ENCODE measurements at places on chromosomes 11 and 22.

GRCh38 chr11:14537134-14537599 is 17.0 kb upstream of the PSMA1 start:
- DNase-seq: no peak

DNA sequence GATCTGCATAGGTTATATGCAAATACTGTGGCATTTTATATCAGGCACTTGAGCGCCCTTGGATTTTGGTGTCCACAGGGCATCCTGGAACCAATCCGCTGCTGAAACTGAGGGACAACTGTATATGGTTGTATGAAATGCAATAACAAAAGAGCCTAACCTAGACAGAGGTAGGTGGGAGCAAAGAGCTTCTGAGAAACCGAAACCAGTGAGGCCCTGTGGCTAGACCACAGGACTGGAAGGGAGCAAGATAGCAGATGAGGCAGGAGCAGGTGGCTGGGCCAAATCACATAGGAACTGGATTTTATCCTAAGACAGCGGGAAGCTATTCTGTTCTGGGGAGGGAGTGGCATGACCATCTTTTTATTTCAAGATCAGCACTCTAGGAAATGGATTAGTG is 30.1 kb downstream of the RCN1 start:
- DNase-seq: no peak

- no peak for DNase-seq
Measured at GRCh38 chr22:31569126-31569525, 72.8 kb downstream of the SFI1 start.

DNA sequence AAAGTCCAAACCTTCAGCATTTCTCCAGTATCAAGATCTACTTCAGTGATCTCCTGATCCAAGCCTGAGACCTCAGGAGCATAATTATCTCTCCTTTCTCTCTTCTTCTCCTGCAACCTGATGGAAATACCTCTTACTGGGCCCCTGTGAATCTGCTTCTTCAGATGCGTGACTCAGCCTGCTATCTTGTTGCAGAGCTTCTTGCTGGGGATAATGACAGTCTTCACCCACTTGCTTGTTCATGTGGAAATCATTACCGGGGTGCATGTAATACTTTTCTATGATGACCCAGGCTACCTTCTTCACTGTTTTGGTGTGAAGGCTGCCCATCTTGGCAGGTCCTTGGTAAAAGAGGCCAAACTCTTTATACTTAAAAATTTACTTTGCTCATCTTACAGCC is 140.0 kb upstream of the POU2AF2 start:
- DNase-seq: no peak

- DNase-seq: no peak
Measured at GRCh38 chr22:36413022-36413775, 25.4 kb upstream of the MYH9 start.

DNA sequence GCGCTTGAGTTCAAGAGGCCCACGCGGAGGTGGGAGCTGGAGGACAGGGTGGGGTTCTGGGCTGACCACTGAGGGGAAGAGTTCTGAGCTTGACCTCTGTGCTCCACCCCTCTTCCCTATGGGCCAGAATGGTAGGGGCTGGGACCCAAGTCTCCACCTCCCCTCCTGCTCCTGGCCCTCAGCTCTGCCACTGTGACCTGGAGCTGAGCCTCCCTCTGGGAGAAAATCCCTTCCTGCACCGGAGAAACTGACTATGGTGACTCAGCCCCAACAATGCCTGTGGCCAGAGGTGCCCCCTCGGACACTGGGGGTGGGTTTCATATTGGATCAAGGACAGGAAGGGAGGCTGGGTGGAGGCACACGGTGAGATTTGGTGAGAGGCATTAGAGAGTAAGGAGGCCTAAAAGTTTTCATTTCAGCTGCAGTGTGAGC is 23.0 kb downstream of the RELT start:
- DNase-seq: no peak

DNA sequence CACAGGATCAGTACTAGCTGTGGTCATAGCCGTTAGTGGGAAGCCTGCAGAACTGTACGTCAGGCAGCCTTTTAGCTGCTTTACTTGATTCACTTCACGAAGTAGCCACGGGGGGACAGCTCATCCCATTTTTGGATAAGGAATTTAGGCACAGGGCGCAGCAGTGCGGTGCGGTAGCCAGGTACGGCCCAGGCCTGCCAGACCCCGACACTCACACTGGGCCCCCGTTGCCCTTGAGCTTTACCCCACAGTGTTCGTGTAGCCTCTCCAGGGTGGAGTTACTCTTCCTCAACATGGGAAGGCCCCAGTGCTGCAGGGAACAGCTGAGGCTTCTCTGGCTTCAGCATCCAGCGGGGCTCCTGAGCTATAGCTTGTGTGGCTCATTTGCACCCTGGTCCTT is 59.4 kb downstream of the SBF1 start:
- no peak for DNase-seq

DNA sequence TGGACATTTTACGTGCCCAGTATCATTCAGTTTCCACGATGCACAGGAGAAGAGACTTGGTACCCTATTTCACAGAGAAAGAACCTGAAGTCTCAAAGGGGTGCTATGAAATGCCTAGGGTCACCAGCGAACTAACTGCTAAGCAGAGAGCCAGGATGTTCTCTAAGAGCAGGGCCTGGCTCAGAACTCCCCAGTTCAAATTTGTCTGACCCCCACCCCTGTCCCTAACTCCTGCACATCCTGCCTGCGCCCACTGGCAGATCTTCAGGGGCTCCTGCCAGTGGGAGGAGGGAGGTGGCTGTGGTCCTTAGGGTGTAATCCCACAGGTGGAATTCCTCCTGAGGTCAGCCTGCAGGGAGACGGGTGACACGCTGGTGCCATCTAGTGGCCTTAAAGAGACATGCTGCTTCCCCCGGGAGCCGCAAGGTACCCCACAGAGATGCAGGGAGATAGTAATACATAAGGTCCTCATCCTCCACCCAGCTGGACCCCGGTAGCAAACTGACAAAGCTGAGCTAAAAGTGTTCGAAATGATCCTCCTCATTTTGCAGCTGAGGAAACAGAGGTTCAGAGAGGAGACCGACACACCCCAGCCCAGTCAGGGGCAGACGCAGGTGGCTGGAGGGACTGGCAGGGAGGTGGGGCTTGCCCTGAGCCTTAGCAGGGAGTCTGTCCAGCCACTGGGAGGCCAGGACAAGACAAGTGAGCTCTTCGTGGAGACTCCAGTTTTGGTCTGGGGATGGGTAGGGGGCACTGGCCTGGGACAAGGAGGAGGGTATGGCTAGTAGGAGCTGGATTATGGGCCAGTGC is 34.1 kb downstream of the MB start:
- peak; percentile 25 for DNase-seq

DNA sequence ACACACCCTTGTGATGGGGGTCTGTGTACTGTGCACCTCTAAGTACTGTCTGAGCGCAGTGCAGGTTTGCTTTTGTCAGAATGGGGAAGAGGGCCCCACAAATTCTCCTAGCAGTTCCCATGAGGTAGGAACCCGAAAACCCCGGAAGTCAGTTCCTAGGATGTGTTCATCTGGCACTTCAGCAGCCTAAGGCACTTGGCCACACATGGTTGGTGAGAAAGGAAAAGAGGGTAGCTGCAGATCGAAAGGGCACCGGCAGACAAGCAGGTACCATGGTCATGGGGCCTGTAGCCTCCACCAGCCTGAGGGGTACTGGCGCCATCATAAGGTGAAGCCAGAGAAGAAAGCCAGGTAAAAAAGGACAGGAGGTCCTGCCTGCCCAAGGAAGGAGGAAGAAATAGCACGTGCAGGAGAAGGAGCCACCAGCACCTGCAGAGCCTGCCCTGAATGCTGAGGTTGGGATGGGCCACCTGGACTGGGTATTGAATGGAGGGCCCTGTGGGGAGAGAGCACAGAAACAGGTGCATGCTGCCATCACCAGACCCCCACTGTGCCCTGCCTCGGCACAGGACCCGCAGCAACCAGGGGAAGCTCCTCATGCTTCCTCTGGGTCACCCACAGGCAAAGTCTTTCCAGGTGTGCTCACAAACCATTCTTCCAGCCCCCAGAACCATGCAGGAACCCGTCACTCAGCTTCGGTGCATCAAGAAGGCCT is 8.1 kb upstream of the CASTOR1 start:
- DNase-seq: no peak

DNA sequence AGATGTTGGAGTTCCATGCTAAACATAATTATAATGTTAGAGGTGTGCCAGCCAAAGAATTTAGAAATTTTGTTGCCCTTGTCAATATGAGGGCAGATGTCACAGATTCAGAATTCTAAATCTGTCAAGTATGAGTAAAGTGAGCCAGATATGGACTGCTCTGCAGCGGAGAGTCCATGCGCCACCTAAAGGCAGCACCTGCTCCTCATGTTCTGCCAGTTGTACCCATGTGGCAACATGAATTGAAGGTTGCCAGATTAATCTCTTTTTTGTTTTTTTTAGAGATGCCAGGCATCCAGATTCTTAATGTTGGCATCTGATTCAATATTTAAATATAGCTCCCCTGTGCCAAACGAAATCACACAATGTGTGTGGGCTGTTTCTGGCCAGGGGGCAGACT is 678.6 kb upstream of the ANO5 start:
- DNase-seq: no peak

- no peak for DNase-seq
Measured at GRCh38 chr11:110295531-110296225, 736 bp downstream of the RDX start.

GRCh38 chr11:83007909-83008580 is 63.7 kb downstream of the RAB30 start:
- no peak for DNase-seq

DNA sequence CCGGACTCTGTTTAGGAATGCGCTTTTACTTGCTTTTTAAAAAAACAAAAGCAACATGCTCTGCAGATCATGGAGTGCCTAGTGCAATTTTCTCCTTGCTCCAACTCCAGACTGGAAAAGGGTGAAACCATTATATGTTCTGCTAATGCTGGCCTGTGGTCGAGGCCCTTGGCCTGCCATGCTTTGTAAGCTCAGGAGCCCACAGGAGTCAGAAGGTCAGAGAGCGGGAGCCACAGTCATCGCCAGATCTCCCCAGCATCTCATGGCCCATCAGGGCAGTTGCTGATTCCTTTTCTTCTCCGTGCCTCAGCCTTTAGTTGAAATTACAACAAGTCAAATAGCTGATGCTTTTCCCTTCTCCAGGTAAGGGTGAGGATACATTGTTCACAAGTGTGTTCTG is 80.3 kb downstream of the DDIAS start:
- no peak for DNase-seq

GRCh38 chr11:62477927-62478326 is 59.1 kb downstream of the SCGB1A1 start:
- DNase-seq: no peak

DNA sequence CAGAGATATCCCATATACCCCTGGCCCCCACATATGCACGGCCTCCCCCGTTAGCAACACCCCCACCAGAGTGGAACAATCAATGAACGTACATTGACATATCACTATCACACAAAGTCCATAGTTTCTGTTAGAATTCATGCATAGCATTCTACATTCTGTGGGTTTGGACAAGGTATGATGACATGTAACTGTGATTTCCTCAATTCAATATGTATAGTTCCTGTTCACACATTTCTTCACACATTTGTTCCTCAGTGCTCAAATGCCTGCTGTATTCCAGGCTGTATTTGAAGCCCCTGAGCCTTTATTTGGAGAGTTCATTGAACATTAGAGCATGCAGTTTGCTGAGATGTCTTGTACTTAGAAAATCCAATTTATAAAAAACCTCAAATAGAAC is 69.9 kb downstream of the PTPRJ start:
- DNase-seq: no peak

DNA sequence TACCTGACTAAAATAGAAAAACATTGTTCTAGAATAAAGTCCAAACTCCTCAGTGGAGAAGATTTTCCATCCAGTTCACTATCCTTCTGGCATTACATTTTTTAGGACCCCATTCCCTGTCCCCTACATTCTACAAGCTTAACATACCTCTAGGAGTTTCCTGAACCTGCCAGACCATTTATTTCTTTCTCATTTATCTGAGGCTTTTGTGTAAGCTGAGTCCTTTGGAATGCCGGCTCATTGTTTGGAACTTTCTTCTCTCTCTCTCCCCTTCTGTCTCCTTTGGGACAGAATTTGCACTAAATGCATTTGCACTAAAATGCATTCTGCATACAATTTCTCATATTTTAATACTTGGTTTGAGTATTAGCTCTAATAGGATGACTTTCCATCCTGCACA is 393.0 kb upstream of the ANO3 start:
- DNase-seq: no peak

- no peak for DNase-seq
Measured at GRCh38 chr22:38049812-38050619, 7.2 kb upstream of the PICK1 start.

- DNase-seq: no peak
Measured at GRCh38 chr22:41732096-41732772, 32.9 kb downstream of the MEI1 start.

- no peak for DNase-seq
Measured at GRCh38 chr11:125756050-125756449, 10.0 kb downstream of the PATE1 start.

- DNase-seq: no peak
Measured at GRCh38 chr22:50270666-50271394, 650 bp upstream of the MAPK11 start.

DNA sequence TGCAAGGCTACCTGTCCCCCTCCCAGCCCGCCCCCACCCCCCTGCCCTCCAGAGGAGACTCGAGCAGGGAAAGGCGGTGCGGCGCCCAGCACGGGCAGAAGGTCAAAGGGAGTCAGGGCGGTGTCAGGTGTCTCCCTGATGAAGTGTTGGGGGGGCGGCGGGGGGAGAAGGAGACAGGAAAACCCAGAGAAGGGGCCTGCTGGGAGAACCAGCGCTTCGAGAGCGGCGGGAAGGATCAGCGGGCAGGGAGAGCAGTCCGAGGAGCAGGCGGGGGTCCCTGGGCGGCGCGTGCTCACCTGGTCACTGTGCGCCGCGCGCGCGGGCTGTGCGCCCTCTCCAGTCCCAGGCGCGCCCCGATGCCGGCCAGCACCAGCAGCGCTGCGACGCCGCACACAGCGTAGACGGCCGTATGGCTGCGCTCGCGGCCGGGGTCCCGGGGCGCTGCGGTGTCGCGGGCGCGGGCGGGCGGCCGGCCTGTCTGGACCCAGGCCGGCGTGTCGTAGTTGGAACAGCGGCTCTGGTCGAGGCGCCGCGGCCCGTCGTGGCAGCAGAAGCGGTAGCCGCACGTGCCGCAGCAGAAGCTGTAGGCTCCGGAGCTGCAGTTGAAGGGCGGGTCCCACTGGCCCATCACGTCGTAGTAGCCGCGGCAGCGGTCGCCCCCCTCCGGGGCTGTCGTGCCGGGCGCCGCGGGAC is 886 bp downstream of the SHISA8 start:
- no peak for DNase-seq

DNA sequence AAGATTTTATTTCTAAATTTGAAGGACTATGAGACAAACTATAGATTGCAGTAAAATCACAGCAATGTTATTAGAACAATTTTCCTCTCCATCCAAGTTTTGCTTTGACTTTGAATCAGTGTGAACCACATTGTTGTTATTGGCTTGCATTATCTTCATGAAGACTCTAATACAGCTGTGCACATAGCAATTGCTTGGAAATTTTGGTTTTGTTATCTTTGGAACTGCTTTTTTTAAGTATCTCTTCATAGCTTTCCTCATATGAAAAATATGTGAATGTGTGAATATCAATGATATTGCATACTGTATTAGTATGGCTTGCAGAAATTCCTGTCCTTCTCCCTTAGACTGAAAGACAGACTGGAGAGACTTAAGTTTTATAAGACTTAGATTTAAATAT is 666.6 kb downstream of the LUZP2 start:
- no peak for DNase-seq

Measured in iPS DF 19.7 (cell line).